ENCODE measurements at places on chromosomes 12 and 14.

- DNase-seq: no peak
Measured at GRCh38 chr14:83300476-83301064, 1766.9 kb upstream of the SEL1L start.

- no peak for DNase-seq
Measured at GRCh38 chr12:26770239-26771070, 62.5 kb downstream of the ITPR2 start.

DNA sequence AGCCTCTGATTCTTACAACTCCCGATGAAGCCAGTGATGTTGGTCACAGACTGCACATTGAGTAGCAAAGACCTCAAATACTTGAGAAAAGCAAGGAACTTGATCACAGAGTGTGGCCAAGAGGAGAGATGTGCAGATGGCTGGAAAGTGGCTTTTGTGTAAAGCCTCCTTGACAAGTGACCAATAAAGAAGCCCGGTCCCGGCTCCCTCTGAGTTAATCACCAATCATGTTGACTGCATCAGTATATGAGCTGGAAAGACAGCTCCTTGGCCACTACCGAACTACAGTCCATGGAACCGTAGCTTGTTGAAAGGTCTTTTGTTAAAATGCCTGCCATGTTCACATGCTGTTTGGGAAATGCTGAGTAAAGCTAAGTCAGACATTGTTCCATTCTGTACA lies 23.7 kb upstream of the SERPINA6 start:
- no peak for DNase-seq

DNA sequence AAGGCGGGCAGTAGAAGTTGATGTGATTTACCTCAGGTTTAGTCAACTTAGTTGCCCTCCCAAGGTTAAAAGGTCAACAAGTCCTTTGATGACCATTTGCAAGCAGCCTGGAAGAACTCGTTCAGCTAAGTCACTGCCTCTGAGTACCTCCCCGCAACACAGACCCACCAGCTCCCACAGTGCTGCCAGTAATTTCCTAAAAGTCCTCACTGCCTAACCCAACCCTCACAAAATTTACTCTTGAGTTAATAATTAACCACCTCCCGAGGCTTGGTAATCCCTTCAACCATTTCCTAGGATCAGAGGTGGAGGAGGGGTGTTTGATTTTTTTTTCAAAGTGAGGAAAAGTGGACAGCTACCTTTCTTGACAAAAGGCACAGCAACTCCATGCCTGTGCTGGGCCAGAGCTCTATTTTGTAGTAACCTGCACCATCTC lies 55.8 kb downstream of the MAP3K9 start:
- no peak for DNase-seq

DNA sequence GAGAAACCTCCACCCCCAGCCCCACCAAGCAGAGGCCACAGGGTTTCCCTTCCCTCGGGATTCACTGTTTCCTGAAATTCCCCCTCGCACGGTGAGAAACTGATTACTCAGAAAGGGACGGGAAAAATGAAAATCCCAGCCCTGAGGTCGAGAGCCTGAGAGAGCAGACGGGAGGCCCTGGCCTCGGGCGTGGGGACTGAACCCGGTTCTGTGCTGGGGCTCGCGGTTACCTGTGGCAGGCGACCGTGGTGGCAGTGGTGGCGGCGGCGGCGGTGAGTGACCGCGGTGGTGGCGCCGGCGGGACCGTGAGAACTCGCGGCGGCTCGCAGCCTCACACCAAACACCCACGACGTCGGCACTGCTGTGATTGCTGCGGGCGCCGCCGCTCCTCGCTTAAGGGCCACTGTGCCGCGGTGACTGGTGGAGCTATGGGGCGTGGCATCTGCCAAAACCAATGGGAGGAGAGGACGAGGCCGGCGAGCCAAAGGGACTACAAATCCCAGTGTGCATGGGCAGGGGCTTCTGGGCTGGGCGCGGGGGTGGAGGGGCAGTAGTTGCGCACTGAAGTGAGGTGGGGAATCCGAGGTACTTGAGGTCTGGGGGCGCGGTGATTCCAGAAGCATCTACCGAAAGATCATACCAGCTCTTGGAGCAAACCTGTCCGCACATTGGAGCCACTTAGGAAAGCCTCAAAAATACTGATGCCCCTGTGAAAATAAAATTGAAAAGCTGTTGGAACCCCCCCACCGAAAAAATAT lies at the start of gene LGMN:
TSS of gene LGMN (minus strand) at position 369 of the 758 bp plus-strand sequence. CDS start 15,841 bp downstream, outside the sequence.
- peak; percentile 17 for DNase-seq

DNA sequence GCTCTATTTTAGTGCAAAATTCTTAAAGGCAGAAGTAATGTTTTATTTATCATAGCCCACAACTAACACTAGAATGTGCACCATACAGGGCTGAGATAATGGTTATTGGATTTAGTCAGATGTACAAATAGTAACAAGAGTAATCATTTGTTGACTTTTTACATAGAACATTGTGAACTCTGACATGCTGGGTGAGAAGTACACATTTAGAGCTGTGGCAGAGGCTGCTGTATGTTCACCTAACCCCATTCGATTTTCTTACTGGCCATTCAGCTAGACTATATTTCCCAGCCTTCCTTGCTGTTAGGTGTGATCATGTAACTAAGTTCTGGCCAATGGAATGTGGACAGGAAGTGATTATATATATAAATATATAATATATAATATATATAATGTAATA lies 89.1 kb downstream of the DRAM1 start:
- DNase-seq: no peak

- DNase-seq: no peak
Measured at GRCh38 chr14:53491884-53492277, 338.8 kb upstream of the DDHD1 start.

DNA sequence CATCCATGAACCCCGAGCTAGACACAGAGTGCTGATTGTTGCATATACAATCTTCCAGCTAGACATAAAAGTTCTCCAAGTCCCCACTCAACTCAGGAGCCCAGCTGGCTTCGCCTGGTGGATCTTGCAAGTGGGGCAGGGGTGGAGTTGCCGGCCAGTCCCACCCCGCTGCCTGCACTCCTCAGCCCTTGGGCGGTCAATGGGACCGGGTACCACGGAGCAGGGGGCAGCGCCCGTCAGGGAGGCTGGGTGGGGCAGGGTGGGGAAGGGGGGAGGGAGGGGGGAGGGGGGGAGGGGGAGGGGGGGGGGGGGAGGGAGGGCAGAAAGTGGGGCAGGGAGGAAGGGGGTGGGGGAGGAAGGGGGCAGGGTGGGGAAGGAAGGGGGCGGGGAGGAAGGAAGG lies 63.0 kb downstream of the CCDC60 start:
- no peak for DNase-seq

DNA sequence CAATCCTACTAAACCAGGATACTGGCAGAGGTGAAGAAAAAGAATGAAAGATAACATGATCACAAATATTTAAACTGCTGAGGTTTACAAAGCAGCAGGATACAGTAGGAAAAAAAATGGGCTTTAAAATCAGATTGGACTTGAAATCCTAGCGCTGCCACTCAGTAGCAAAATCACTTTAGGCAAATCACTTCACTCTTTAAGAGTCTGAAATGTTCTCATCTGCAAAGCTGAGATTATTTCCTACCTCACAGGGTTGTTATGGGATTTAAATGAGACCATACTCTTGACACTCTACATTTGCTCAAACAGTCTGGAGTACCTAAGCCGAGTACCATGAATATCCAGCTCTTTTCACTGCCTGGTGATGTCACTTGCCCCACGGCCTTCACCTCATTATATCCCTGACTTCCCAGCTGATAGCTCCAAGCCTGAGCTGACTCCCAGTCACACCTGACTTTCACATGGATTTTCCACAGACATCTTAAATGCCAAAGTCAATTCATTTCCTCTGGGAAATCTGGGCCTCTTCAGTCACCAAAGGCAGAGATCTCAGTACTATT lies 60.2 kb downstream of the UBR7 start:
- no peak for DNase-seq

DNA sequence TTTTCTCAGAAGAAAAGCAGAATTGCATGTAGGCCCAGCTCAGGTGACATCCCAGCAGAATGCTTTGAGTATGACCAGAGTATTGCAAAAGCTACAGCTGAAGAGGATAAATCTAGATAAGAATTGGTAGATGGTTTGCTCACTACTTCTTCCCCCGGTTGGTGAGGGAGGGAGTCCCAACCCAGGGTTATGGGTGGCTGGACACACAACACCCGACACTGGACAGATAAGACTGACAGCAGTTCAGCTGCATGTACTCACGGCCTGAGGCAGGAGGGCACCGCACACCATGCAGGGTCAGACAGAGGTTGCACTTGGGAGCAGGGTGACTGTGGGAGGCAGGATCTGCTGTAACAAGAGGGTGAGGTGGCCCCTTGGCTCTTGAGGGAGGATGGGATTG lies 1.7 kb upstream of the CLEC4C start:
- no peak for DNase-seq

DNA sequence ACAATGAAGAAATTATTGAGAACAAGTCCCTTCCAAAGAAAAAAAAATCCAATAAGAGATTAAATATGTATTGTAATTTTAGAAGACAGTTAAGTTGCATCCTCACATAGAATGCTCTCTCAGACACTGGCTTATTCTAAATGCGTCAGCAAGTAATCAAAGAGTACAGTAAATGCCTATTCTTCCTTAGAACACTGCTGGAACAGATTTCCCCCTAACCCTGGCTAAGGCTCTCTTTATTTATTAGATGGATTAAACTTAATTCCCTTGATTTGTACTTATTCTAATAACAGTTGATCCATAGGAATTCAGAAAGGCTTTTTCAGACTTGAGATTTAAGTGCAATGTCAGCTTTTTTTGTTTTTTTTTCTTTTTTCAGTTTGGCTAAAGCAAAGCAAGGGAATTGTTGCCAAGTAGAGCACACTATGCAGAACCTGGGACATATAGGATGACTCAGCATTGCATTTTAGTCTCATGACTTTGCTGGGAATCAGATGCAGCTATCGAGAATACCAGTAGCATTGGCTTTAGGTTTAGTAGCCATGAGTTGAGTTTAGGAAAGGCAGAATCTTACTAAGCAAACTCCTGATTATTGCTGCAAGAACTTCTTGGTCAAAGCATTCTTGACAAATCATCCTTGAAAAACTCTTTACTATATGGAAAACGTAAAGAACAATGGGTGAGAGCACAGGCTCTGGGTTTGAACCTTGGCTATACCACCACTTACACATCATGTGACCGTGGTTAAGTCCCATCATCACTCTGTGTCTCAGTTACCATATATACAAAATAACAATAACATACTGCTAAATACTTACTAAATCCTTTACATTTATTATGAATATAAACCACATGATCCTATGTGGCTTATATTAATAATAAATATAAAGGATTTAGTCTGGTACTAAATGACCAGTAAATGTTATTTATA lies 26.7 kb downstream of the MED21 start:
- DNase-seq: no peak

GRCh38 chr14:39102265-39102968 lies 618 bp downstream of the SEC23A start:
- no peak for DNase-seq

DNA sequence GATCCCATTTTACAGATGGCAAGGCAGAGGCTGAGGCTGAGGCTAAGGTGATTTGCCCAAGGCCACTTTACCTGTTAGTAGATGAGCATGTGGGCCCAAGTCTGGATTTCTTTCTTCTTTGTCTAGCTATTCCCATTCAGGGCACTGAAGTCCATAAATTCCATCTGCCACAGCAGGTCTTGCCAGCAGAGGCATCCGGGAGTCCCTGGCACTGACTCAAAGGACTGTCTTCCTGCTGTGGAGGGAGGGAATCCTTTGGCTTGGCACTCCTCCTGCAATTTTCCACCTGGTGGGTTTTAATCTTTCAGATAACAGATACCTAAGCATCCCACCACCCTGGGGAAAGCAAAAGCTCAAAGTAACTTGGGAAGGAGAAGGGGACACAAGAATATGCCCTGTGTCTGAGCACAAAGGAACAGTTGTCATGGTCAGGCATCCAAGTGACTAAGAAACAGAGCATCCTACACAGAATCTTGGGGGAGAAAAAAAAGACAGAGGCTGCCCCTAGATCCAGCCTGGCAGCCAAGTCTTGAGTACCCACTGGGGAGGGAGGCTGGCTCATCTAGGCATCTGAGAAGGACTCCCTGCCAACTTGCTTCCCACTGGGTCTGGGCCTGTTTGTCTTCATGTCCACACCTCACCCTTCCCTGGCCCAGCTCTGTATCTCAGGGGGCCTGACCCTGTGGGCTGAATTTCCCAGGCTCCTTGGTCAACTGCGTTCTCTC lies 35.6 kb upstream of the CMKLR1 start:
- no peak for DNase-seq

DNA sequence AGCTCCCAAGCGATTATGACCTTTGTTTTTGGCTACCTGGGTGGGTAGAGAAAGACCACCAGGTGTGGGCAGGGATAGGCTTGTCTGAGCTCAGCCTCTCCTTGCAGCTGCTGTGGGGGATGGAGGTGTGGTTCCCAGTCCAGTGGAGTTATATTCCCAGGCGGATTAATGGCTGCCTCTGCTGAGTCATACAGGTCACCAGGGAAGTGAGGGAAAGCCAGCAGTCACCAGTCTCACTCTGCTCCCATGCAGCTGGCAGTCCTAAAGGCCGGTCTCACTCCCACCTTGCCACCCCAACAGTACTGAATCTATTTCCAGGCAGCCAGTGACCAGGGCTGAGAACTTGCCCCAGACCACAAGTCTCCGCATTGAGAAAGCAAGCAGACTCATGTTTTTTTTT lies 399.2 kb downstream of the VRK1 start:
- DNase-seq: no peak

GRCh38 chr14:81348061-81348460 lies 52.1 kb downstream of the STON2 start:
- no peak for DNase-seq

DNA sequence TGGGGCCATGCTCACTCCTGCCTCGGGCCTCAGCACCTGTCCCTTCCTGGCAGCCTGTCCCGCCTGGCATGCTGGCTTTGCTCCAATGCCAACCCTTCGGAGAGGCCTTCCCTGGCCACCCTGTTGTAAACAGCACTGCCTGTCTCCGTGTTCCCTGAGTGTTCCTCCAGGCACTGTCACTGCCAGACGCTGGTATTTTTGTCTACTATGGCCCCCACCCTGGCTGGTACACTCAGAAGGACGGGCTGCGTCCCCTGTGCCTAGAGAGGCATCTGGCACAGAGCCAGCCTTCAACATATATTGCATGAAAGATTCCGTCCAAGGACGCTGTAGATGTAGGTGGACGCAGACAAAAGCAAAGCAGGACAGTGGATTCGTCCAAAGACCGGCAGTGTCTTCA lies 2.7 kb upstream of the ASPG start:
- DNase-seq: no peak

DNA sequence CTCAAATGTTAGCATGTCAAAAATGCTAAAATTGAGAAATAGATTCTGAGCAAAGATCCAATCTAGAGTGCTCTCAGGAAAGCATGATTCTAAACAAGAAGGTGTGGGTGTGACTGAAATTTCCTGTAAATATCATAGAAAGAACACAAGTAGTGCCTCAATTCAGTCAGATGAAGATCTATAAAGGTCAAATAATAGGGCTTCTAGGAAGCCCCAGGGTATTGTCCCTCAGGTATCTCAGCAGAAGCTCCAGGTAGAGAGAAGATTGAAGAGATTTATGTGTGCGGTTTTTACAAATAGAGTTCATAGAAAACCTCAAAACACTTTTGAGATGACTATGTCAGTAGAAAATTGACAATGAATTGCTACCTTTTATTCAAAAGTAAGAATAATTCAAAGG lies 13.0 kb downstream of the KLRD1 start:
- no peak for DNase-seq

- DNase-seq: no peak
Measured at GRCh38 chr12:4044736-4045730, 171.8 kb upstream of the PARP11 start.

- no peak for DNase-seq
Measured at GRCh38 chr12:5945071-5946008, at the start of gene ANO2. TSS of gene ANO2 (minus strand) at chr12:5945259. CDS start at chr12:5945217, 42 bp downstream.

- no peak for DNase-seq
Measured at GRCh38 chr14:105267820-105268548, 19.7 kb downstream of the BTBD6 start.

GRCh38 chr14:65813760-65814384 lies 401.3 kb downstream of the FUT8 start:
- no peak for DNase-seq

Measured in cortex of kidney (tissue), 1 donor.